Activated naive CD4-positive, alpha-beta T cell treated with anti-CD3 and anti-CD28 coated beads, Interleukin-2, amount 50 U/mL, for 72 hours (primary cell): ENCODE measurements at places on chromosomes 1 and 21. TPM values are rescaled to one million over a fixed set of nuclear protein-coding genes. Genes with fewer than 3 reads are reported as not detected.

DNA sequence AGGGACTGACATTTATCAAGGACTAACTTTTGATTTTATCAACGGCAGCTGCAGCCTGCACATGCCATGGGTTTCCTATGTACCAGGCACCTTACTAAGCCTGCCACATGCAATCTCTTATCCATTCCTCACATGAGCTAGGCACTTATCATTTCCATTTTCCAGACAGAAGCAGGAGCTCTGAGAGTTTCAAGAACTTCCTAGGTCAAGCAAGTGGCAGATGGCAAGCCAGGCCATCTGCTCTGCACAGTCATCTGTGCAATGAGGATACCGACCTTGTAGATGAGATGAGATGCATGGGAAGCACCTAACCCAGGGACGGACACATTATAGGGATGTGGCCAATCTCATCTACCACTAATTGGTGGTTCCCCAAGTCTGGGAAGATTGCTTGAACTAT is 339.4 kb upstream of the USP24 start:
- DNase-seq, result no peak

GRCh38 chr1:32988665-32989064 is 24.1 kb upstream of the RNF19B start:
- no peak for DNase-seq

GRCh38 chr1:57616921-57617320 is 193.1 kb upstream of the DAB1 start:
- DNase-seq, result no peak

DNA sequence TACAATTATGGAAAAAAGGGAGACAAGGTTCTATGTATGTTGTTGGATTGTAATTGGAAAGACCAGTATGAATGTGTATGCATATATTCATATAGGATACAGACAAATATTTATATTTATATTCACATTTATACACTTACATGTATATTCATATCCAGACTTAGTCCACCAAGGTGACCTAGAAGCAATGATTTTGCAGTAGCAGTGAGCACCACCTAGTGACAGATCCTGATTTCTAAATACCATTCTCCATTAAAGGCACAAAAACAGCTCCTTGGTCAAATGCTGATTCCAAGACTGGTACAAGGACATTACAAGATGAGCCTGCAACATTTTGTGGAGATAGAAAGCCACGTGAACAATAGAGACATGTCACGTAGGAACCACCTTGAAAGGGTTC is 153.4 kb downstream of the SDCCAG8 start:
- DNase-seq, result no peak

DNA sequence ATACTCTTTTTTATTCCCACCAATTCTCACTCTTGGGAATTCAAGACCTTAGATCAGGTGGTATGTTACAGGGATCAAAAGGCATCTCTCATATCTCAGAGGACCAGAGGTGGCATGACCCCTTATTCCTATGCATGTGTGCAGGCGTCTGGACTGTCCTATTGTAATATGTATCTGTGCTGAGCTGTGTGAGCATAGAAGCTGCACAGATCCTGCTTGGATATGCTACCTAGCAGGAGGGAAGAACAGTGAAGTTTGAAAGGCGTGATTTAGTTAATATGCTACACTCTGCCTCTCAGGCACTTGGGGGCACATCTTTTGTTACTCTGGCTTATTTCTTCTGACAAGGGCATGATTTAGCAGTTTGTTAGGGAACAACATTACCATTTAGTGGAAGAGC is 86.7 kb upstream of the ZRANB2 start:
- no peak for DNase-seq

DNA sequence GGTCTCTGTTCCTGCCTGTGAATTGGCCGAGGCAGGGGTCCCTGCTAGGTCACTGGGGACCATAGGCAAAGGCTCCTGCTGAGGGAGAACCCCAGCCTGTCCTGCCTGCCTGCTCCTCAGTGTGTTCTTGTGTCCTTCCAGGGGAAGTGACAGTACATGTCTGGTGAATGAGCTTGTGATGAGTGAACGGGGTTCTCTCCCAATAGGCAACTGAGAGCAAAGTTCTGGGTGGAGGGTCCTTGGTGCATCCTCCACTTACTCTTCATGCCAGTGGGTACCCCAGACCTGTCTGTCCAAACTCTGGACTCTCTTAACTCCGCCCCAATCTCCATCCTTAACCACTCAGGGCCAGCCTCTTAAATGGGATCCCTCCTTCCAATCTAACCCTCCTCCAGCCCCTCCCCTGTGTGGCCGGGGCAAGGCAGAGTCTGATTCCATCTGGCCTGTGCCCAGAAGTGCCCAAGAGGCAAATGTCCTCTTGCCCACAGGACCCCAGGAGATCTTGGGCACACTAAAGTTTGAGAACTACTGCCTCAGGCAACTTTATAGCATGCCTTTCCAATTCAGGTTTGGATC is 2.0 kb downstream of the XKR8 start:
- no peak for DNase-seq

DNA sequence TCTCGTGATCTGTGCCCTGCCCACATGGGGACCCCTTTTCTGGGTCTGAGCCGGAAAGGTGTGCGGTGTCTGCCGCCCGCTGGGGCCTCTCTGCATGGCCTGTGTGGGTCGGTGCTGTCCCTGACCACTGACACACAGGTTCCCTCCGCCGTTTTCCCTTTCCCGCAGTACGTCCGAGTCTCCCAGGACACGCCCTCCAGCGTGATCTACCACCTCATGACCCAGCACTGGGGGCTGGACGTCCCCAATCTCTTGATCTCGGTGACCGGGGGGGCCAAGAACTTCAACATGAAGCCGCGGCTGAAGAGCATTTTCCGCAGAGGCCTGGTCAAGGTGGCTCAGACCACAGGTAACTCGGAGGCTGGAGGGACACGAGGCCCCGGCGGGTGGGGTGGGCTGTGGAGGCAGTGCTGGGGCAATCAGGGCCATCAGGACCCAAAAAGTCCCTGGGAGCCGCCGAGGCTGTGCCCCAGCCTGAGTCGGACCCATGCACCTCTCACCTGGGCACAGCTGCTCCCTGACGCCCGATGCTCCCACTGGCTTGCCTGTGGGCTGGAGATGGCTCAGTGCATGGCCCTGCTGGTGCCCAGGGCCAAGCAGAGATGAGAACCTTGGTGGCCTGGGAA is 13.3 kb downstream of the TRPM2 start:
- DNase-seq, result no peak

DNA sequence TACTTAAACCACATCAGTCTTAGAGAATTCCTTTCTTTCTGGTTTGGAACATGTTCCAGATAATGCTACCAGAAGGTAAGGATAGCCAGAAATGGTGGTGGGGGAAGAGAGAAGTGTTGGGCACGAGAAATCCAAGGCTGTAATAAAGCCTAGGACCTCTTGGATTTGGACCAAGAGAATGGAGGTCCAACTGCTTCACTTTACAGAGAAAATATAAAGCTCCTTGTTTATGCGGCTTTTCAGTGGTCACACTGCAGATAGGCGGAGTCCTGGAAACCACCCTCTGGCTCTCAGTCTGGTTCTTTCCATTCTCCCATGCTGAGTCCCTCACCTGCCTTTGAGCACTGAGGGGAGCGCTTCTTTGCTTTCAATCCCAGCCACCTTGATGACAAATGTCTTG is 87.8 kb downstream of the ADCY10 start:
- DNase-seq, result no peak

DNA sequence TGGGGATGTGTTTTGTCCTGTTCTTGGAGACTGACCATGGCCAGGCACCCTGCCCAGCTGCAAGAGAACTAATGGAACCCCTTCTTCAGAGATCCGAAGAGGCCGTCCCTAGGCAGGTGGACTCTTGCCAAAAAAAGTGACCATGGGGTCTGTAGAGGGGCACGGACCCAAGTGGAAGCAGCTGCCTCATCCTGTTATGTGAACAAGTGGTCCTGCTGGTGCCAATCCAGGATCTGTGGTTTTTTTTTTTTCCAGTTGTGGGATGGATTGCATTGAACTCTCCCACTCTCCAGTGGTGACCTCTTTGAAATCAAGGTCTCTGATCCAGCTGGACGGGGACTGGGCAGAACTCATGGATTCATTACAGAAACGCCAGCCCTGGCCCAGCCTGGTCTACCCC is 71.2 kb downstream of the ARHGEF10L start:
- DNase-seq, result no peak

DNA sequence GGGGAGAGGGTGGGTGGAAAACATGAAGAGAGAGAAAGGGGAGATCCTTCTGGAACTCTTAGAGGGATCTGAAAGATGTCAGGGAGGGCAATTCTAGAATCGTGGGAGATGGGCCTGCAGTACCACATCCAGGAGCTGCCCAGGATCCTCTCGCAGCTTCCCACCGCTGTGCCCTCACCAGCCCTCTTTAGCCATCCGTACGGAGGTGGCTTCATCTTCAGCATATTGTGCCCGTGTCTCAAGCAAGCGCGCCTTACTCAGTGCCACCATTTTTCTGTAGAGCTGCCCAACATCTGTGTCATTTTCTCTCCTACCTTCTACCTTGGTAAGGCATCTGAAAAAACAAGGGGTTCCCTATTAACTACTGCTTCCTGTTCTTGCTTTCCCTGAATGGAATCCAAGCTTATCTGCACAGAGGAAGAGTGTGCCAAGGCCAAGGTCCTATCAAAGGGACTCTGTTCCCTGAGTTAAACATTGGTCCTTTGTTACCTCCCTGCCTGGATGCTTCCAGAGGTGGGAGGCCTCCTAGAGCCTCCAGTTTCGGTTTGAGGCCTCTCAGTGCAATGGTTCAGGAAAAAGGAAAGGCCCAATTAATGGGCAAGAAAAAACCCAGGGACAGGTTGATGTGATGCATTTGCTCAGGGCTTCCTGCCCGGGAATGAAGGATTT is 23.2 kb downstream of the C1orf116 start:
- DNase-seq, result no peak

GRCh38 chr1:165014753-165015152 is 341.8 kb downstream of the LMX1A start:
- DNase-seq, result no peak

DNA sequence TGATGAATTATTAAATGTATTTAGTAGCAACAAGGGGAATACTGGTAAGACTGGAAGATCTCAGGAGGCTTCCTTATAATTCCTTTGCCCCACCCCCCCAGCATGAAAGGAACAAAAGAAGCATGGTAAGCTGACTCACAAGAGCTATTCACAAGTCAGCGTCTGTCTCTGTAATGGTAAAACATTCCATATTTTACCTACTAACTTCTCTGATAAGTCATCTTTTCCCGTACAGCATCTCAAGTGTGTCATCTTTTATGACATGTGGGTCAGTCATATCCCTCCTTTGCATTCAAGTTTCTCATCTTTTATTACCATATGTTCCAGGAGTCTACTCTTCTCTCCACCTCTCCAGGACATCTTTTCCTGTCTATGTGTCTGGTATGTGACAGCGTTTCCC is 241.3 kb downstream of the PLA2G4A start:
- no peak for DNase-seq

DNA sequence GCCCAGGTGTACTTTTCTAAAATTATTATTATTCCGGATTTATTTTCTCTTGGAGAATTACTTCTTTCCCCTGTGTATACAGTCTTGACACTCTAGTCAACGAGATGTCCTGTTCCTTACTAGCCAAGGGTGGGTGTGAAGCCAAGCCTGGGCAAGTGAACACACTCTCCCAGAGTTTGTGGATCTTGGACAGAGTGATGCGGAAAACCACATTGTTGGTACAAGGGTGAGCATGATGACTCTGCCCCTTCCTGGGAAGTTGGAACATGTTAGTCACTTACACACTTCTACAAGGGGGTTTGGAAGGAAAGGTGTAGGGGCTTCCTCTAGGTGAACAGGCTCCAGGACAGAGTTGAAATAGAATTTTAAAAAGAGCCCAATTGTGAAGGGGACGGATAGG is 20.0 kb upstream of the RD3 start:
- DNase-seq, result no peak

- DNase-seq, result no peak
These were observed 130.3 kb downstream of the CASZ1 start for GRCh38 chr1:10665930-10666850.

- no peak for DNase-seq
These were observed 119.2 kb downstream of the ITSN1 start for GRCh38 chr21:33761441-33762036.

Gene CREB3L4
- 8.9 TPM for total RNA-seq

Gene TDRD5
- total RNA-seq, result not detected

Gene NSL1
- 33.8 TPM for total RNA-seq

Gene OR2T34
- total RNA-seq, result not detected

Gene NOC2L
- 66.3 TPM for total RNA-seq

Gene LCE6A
- total RNA-seq, result not detected

Gene TCHHL1
- total RNA-seq, result not detected

Gene ATP5IF1
- total RNA-seq, result 195 TPM
